ENCODE measurements at places on chromosomes 7 and 10. TPM values are rescaled to one million over a fixed set of nuclear protein-coding genes. Genes with fewer than 3 reads are reported as not detected.

DNA sequence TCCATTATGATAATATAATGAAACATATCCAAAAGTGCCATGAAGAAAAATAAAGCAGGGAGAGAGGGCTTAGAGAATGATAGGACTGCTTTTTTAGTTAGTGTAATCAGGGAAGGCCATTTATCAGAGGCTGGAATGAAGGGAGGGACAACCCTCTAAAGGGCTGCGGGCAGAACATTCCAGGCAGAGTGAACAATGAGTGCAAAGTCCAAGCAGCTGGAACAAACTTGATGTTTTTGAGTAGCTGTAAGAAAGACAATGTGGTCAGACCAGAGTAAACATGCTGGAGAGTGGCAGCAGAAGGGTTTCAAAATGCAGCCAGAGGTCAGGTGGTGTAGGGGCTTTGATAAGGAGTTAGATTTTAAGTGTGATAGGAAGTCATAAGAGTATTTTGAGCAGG is 65.6 kb upstream of the CCDC6 start:
- H3K4me3 ChIP-seq, result no peak overlapping the region
- DNase-seq, result no peak
- no peaks in the 10 kb centered on the region for H3K27me3 ChIP-seq
- H3K27ac ChIP-seq, result no peak overlapping the region
- H3K4me1 ChIP-seq, result peaks cover 14% of the 10 kb centered on the region
- no peaks in the 10 kb centered on the region for H3K36me3 ChIP-seq

The TMEM130 gene
- total RNA-seq, result 0.91 TPM

DNA sequence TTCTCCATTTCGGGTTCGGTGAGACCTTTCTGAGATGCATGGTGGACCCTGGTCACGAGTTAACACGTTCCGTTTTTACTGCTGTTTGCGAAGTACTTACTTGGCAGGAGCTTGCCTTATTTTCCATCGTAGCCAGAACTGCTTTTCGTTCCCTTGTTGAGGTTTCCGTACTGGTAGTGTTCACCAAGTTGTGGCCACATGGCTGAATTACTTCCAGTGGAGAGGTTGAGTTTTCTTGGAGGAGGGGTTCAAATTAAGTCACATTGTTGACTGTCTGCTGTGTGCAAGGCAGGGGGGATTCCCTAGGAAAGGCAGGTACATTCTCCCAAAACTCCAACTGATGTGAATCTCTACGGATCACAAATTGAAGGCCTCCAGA is 4.0 kb downstream of the MXI1 start:
- peak overlapping the region; percentile 98 for H3K27ac ChIP-seq
- no peaks in the 10 kb centered on the region for H3K36me3 ChIP-seq
- no peaks in the 10 kb centered on the region for H3K27me3 ChIP-seq
- H3K4me3 ChIP-seq, result peak overlapping the region; percentile 85

The MTPN gene
- 74.9 TPM for total RNA-seq

DNA sequence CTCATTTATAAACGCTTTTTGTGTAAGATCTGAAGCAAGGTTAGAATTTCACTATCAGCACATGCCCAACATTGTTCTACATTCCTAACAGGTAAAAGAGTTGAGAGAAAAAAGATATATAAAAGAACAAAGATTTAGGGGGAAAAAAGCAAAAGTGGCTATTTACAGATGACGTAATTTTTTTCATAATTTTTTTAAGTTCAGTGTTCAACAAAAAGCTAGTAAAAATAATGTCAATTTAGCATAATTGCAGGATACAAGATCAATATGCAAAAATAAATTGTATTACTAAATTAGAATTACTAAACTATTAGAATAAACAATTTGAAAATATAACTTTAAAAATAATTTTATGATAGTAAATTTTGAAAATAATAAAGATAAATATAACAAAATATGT is 405.0 kb downstream of the SEMA3D start:
- H3K27me3 ChIP-seq, result no peaks in the 10 kb centered on the region
- H3K4me1 ChIP-seq, result peaks cover 10% of the 10 kb centered on the region
- no peak overlapping the region for H3K4me3 ChIP-seq
- no peaks in the 10 kb centered on the region for H3K36me3 ChIP-seq

DNA sequence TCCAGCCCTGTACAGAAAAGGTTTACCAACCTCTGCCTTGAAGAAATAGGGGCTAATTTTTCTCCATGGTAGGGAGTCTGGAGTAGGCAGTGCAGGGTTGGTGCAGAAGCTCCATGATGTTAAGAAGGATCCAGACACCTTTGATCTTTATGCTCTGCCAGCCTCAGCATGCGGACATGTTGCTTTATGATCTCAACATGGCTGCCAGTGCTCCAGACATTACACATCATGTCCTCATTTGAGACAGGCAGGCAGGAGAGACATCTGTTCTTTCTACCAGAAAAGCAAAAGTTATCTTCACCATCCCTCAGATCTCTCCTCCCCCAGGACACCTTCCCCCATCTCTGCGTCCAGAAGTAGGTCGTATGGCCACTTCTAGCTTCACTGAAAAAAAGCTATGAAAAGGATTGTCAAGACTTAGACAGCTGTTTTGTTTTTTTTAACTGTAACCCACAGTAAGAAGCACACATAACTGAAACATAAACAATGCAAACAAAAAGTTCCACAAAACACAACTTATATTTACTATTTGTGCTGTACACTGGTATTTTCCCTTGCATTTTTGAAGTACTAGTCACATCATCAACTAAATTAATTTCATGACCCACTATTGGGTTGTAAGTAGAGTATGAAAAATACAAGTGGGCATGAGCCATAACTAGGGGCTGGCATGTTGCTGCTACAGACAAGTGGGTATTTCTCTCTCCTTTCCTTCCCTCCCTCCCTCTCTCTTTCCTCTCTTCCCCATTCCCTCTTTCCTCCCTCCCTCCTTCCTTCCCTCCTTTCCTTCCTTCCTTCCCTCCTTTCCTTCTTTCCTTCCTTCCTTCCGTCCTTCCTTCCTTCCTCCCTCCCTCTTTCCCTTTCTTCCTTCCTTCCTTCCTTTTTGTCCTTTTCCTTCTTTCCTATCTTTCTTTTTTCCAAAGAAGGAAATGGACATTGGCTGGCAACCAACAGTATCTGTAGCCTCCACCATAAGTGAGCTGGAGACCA is 2.6 kb upstream of the RASSF4 start:
- H3K27me3 ChIP-seq, result no peaks in the 10 kb centered on the region
- peaks cover 44% of the 10 kb centered on the region for H3K4me1 ChIP-seq
- no peak overlapping the region for H3K4me3 ChIP-seq

GRCh38 chr7:55570218-55570873 is 2.0 kb downstream of the VOPP1 start:
- H3K27ac ChIP-seq, result peak overlapping the region; percentile 87
- no peak for DNase-seq
- no peaks in the 10 kb centered on the region for H3K36me3 ChIP-seq
- no peak overlapping the region for H3K4me3 ChIP-seq
- H3K27me3 ChIP-seq, result no peaks in the 10 kb centered on the region
- H3K4me1 ChIP-seq, result peaks cover 52% of the 10 kb centered on the region

The ANLN gene
- 10.8 TPM for total RNA-seq

The TFPI2 gene
- total RNA-seq, result not detected

DNA sequence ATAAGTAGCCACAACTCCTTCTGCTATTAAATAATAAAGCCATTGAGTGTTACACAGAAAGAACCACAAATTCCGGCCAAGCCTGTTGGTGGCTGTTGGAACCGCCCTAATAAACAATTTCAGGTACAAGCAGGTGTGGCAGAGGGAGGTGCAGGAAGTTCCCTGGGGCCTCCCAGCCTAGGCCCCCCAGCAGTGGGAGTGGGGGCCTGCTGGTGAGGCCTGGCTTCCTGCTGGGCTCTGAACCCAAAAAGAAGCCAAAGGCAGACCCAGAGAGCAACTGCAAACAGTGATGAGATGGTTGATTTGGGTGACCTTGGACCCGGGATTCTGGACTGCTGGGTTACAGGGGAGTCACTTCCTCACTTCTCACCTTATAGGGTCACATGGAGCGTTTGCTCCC is 21.0 kb upstream of the LMTK2 start:
- no peak for DNase-seq
- no peaks in the 10 kb centered on the region for H3K4me1 ChIP-seq
- H3K4me3 ChIP-seq, result no peak overlapping the region
- no peaks in the 10 kb centered on the region for H3K36me3 ChIP-seq
- H3K27ac ChIP-seq, result no peak overlapping the region

The CALML3 gene
- not detected for total RNA-seq

GRCh38 chr10:30813872-30814481 is 184.4 kb upstream of the LYZL2 start:
- no peaks in the 10 kb centered on the region for H3K36me3 ChIP-seq
- H3K4me1 ChIP-seq, result peaks cover 74% of the 10 kb centered on the region
- no peaks in the 10 kb centered on the region for H3K27me3 ChIP-seq
- peak overlapping the region; percentile 21 for H3K27ac ChIP-seq
- H3K4me3 ChIP-seq, result no peak overlapping the region
- DNase-seq, result no peak

The SFTPA2 gene
- total RNA-seq, result 12.9 TPM

GRCh38 chr7:95436407-95436806 is 1.6 kb upstream of the PON2 start:
- no peak overlapping the region for H3K27ac ChIP-seq
- no peak for DNase-seq
- no peak overlapping the region for H3K4me3 ChIP-seq
- H3K36me3 ChIP-seq, result no peaks in the 10 kb centered on the region
- no peaks in the 10 kb centered on the region for H3K27me3 ChIP-seq
- H3K4me1 ChIP-seq, result peaks cover 18% of the 10 kb centered on the region

The SPDYE2B gene
- not detected for total RNA-seq

- no peaks in the 10 kb centered on the region for H3K36me3 ChIP-seq
- no peak for DNase-seq
These were observed 43.2 kb downstream of the PCLO start for GRCh38 chr7:83119494-83119893.

GRCh38 chr10:1874533-1874932 is 137.2 kb upstream of the ADARB2 start:
- no peaks in the 10 kb centered on the region for H3K27me3 ChIP-seq
- H3K4me3 ChIP-seq, result no peak overlapping the region
- peak; percentile 37 for DNase-seq
- no peak overlapping the region for H3K27ac ChIP-seq
- no peaks in the 10 kb centered on the region for H3K4me1 ChIP-seq

The HYAL4 gene
- not detected for total RNA-seq

The GGCT gene
- 14.9 TPM for total RNA-seq

The ITPRIP gene
- 56.0 TPM for total RNA-seq

DNA sequence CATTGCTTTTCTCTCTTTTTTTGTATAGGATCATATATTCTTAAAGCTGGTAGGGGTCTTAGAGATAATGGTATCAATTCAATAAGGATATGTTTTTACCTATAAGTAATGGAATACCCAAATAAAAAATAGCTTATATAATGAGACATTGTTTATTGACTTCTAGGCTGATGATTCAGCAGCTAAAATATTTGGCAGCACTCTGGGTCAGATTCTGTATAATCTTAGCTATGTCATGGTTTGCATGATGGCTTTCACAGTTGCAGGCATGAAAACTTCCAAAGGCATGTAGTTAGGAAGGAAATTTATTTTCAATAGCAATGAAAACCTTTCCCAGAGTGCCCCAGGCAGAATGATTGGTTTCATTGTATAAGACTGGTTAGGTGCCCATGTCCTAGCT is 32.1 kb upstream of the A1CF start:
- H3K27ac ChIP-seq, result no peak overlapping the region
- DNase-seq, result no peak
- no peaks in the 10 kb centered on the region for H3K36me3 ChIP-seq
- no peaks in the 10 kb centered on the region for H3K4me1 ChIP-seq
- no peaks in the 10 kb centered on the region for H3K27me3 ChIP-seq

GRCh38 chr7:119046068-119046467 is 821.6 kb downstream of the ANKRD7 start:
- no peak overlapping the region for H3K27ac ChIP-seq
- no peaks in the 10 kb centered on the region for H3K27me3 ChIP-seq
- DNase-seq, result no peak
- no peaks in the 10 kb centered on the region for H3K4me1 ChIP-seq
- H3K4me3 ChIP-seq, result no peak overlapping the region

The PNLIPRP1 gene
- total RNA-seq, result not detected

DNA sequence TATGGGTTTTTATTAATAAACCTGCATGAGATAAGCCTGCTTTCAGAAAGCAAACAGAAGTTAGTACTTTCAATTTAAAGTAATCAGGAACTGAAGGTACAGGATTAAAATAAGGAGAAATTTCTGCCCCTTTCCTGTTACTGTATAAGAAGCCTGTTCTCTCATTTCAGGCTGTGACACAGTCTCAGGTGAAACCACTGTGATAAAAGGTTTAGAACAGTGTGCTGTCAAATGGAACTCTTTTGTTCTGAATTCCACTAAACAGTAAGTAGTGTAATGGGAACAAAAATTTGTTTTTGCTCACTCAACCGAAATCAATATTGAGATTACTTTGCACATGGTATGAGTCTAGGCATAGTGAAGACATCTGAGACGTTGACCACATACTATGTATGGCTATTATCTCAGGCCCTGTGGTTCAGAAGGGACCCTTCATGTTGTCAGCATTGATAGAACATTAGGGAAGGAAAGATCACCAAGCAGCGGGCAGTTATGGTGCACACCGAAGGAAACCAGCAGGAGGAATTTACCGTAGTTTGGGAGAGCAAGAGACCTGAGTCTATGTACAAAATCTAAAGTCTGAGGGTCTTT is 14.9 kb downstream of the HEPACAM2 start:
- no peak for DNase-seq
- no peaks in the 10 kb centered on the region for H3K36me3 ChIP-seq
- no peaks in the 10 kb centered on the region for H3K27me3 ChIP-seq
- no peak overlapping the region for H3K27ac ChIP-seq
- H3K4me3 ChIP-seq, result no peak overlapping the region
- H3K4me1 ChIP-seq, result no peaks in the 10 kb centered on the region

DNA sequence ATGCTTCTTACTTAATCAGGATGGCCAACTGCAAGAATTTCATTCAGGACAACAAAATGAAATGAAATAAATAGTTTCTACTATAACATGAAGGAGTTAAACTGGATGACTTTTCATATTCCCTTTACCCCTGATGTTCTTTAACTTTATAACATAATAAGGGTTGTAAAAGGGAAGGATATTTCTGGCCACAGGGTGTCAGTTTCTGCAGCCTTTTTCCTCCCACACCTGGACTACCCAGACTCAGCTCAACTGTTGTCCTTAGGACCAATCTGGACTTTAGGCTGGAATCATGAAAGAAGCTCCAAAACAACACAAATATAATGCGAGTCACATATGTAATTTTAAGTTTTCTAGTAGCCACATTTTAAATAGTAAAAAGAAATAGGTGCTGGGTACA is 43.4 kb downstream of the PRPS1L1 start:
- peaks cover 4% of the 10 kb centered on the region for H3K4me1 ChIP-seq
- no peaks in the 10 kb centered on the region for H3K27me3 ChIP-seq
- H3K36me3 ChIP-seq, result no peaks in the 10 kb centered on the region
- no peak overlapping the region for H3K4me3 ChIP-seq
- no peak overlapping the region for H3K27ac ChIP-seq

DNA sequence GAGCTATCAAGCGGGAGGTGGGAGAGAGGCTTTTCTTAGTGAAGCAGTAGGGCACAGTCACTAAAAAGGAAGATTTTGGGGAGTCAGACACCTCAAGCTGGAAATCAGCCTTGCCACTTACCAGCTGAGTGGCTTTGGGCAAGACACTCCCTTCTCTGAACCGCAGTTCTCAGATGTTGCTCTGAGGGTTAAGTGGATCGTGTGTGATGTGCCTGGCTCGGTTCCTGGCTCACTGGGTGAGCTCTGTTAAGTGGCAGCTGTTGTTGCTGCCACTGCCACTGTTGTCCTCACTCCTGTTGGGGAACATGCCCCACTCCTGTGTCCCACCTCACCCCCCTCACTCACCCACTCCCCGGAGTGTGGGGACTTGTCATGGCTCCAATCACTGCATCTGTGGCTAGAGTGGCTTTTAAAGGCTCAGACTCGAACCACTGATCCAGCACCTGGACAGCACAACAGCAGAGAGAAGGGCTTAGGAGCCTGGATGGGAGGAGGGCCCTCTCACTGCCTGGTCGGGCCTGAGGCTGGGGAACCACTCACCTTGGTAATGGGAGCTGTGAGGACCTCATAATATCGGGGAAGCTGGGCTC is 20.0 kb downstream of the PYROXD2 start:
- H3K27ac ChIP-seq, result no peak overlapping the region
- no peak overlapping the region for H3K4me3 ChIP-seq
- H3K36me3 ChIP-seq, result peaks cover 49% of the 10 kb centered on the region
- no peak for DNase-seq
- no peaks in the 10 kb centered on the region for H3K27me3 ChIP-seq

Measured in esophagus muscularis mucosa (tissue), 4 donors.